ENCODE measurements at places on chromosomes 2 and 18.

- no peak for DNase-seq
Measured at GRCh38 chr2:63865159-63865799, 23.6 kb downstream of the UGP2 start.

DNA sequence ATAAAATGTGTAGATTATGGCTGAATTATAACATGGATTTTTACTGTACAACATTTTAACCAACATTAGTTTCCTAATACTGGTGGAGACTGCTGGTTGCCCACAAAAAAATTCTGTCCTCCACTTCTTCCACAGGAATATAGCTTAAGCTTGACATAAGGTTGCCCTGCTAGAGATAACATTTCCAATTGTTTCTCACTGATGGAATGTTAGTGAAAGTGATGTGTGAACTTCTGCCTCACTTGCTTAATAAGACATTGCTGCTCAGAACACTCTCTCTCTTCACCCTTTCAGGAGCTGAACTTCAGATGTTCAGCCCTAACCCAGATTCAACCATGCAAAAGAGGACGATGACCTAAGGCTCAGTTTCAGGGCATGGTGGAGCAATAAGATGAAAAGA, 2.7 kb upstream of the SGPP2 start:
- no peak for DNase-seq

- DNase-seq = no peak
Measured at GRCh38 chr2:189213250-189213649, 33.7 kb upstream of the COL5A2 start.

DNA sequence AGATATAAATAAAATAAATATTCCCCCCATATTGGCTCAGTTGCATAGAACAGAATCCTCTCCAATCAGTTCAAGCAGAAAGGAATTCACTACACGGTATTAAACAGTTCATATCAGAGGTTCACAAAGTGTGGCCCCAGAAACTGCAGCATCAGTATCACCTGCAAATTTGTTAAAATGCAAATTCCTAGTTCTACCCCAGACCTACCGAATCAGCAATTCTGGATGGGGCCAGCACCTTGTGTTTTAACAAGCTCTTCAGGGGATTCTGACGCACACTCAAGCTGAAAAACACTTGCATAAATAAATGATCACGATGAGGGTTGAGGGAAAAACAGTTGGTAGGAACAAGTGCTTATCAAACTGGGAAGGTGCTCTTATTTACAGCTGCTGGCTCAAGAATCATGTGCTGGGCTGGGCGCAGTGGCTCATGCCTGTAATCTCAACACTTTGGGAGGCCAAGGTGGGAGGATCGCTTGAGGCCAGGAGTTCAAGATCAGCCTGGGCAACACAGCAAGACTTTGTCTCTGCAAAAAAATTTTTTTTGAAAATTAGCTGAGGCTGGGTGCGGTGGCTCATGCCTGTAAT, 6.4 kb downstream of the GTF3C2 start:
- no peak for DNase-seq

- DNase-seq = no peak
Measured at GRCh38 chr2:98547092-98547790, 61.1 kb downstream of the COA5 start.

DNA sequence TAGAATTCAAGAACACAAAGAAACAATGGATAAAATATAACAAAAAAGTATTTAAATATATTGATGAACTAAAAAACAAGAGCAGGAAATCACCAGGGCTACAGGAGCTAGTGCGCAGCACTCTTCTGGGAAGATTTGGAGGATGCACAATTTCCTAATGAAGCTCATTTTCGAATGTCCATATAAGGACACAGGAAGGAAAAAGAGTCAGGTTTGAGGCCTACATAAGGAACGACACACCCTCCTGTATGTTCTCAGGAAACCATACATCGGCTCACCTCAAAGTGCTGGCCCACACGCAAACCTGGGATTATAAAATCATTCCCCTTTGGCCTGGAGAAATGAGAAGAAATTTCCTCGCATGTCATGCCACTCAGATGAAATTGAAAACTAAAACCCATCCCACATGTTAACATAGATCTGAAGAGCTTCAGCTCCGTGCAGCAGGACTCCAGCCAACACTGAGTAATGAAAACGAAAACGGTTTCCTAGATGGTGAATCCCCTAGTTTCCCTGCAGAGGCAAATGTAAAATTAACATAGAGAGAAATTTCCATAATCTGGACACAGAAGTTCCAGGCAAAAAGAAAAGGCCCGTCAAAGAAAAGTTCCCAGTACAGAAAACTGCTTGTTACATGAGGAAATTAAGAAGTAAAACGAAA, 825.8 kb downstream of the SOCS6 start:
- no peak for DNase-seq

- no peak for DNase-seq
Measured at GRCh38 chr2:132804051-132804450, 134.0 kb upstream of the LYPD1 start.

Measured in stimulated activated CD4-positive, alpha-beta T cell treated with anti-CD3 and anti-CD28 coated beads, TNF-alpha, amount 100 ng/mL, for 1 hour (primary cell).